Stimulated activated CD4-positive, alpha-beta T cell treated with anti-CD3 and anti-CD28 coated beads, Interleukin-15, amount 100 ng/mL, for 24 hours (primary cell): ENCODE measurements at places on chromosomes 11 and 22.

DNA sequence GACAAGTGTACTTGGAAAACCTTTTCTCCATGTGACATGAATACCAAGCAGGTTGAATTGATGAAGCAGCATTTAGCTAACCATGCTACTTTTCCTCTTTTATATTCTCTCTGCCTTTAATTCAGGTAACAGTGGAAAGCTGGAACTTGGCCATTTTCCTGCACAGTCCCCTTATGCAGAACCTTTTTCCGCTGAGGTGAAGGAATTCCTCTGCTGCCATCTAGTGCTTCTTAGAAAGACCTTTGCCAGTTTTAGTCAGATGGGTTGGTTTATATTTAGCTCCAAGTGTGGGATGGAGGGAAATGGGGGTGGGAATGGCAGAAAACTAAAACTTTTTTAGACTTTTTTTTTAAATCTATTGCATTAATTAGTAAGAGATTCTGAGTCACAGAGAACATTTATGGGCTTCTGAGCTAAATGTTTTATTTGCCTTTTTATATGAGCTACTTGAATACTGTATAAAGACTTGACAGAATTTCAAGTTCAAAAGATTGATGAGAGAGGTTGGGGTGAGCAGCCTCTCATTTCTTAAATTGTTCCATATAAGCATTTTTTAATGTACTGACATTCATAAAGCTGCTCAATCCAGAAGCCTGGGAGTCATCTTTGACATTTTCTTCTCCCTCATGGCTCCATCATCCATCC, 153.9 kb upstream of the ZC3H12C start:
- DNase-seq: no peak

- no peak for DNase-seq
These were observed 125.0 kb downstream of the NTM start for GRCh38 chr11:131495423-131495822.

GRCh38 chr22:17381192-17381913, 12.1 kb downstream of the CECR2 start:
- no peak for DNase-seq

- no peak for DNase-seq
These were observed 19.5 kb downstream of the CNTF start for GRCh38 chr11:58641803-58642581.

- no peak for DNase-seq
These were observed 349.5 kb downstream of the DLG2 start for GRCh38 chr11:85277693-85278092.

GRCh38 chr22:16804882-16805281, 20.3 kb downstream of the XKR3 start:
- no peak for DNase-seq

DNA sequence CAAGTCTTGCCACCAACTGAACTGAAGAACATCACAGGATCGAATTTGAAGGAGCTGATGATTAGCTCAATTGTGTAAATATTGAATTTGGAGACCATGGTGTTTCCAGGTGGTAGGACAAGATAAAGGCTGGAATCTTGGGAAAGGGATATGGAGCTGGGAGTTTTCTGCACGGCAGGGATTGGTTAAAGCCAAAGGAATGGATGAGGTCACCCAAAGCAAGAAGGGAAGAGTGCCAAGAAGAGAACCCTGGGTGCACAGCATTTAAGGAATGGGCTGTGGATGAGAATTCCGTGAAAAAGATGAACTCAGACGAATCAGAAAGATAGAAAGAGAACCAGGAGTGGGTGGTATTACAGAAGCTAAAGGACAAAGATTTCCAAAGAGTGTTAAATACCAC, 29.4 kb upstream of the RRAS2 start:
- no peak for DNase-seq

GRCh38 chr22:30649430-30650007, 13.9 kb downstream of the SLC35E4 start:
- DNase-seq: peak; percentile 94

DNA sequence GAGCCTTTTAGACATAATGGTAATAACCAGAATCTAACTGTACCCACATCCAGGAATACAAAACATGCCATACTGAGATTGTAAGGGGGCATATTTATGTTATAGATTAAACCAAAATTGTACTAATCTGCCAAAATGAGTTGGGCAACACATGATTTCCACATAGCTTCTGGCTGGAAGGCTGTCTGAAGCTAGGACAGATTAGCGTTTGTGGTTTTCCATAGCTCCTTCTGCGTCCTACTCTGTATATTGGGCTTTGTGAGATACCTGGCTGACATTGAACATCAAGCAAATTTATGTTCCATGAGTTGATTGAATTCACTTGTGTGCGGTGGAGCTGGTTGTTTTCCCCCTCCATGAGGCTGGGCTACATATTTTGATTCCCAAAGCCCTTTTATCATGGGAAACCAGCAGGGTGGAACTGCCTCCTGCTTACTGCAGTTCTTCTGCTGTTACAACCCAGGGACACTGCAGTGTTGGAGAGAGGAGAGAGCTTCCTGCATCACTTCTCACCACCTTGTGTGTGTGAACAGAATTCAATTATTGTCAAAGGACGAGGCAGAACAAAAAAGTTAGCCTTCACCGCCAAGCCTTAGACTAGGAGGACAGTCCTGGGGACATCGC, 114.9 kb downstream of the C11orf91 start:
- DNase-seq: no peak

GRCh38 chr22:27170491-27170890, 513.1 kb downstream of the MIAT start:
- no peak for DNase-seq

- no peak for DNase-seq
These were observed 5.7 kb downstream of the AMBRA1 start for GRCh38 chr11:46588131-46588530.

- no peak for DNase-seq
These were observed 37.3 kb upstream of the MYH9 start for GRCh38 chr22:36424901-36425579.

DNA sequence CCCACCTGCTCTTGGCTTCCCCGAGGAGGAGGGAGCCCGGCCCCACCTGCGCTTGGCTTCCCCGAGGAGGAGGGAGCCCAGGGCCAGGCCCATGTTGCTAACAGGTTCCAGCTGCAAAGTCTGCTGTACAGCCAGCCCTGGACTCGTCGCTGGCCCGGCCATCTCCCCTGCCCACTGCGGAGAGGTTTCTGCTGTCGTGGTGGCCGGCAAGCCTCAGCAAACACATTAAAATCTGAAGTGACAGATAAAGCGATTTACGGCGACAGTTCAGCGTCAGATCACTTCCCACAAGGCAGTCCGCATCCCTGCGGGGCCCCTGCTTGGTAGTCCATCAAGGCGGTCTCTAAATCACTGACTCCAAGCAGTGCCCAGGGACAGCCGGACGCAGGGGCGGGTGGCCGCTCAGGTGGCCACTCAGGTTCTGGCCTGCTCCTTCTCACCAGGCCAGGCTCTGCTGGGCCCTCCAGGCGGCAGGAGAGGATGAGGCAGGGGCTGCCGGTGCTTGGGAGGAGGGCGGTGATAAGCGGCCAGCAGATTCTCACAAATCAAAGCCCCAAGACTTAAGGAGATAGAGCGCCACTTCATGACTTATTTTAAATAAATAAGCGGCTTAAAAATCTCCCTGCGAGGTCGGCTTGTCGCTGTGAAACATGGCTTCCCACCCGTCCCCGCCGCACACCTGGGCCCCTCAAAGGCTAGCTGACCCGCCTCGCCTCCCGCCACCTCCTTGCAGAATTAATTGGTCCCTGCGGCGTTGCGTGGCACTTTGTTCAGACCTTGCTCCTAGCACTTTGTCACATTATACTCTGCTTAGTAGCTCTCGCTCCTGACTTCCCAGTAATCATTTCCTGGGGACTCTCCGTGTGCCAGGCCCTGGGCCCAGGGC, 21.1 kb downstream of the MACROD1 start:
- no peak for DNase-seq

- DNase-seq: no peak
These were observed 2.4 kb upstream of the PPFIBP2 start for GRCh38 chr11:7511401-7511800.

GRCh38 chr11:16191212-16191867, 165.0 kb downstream of the SOX6 start:
- no peak for DNase-seq

DNA sequence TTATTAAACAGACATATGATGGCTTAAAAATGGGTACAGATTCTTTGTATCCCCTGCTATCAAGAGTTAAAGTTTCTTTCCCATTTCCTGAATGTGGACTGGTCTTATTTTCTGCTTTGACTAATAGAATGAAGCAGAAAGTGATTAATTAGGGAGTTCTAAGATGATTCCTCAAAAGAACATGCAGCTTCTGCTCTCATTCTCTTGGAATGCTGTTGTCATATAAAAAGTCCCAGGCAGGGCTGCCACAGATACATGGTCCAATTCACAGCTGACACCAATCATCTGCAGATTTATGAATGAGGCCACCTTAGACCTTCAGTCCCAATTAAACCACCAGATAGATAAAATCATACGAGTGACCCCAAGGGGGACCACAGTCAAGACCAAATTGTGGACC, 844.5 kb upstream of the RAG2 start:
- no peak for DNase-seq

GRCh38 chr11:103806130-103806895, 230.1 kb upstream of the DDI1 start:
- no peak for DNase-seq

DNA sequence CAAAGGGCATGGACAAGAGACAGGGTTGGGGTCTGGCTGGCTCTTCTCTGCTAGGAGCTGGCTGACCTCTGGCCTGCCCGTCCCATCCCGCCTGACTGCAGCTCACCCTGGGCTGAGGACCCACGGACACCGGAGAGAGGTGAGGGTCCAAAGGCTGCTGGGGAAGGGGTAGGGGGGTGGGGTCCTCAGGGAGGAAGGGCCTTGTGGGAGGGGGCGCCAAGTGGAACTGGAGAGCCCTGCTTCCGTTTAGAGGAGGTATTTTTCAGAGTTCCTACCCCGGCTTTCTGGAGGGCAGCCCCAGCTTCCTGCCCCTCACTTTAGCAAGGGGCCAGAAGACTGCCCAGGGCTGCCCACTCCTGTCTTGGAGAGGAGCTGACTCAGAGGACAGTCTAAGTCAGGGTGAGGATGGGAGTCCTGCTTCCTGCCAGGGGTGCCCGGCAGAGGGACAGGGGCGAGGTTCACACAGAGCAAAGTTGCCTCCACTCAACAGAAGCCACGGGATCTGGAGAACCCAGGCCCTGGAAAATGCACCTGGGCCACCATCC, 7.1 kb downstream of the LARGE2 start:
- DNase-seq: no peak

- no peak for DNase-seq
These were observed 948.2 kb downstream of the NTM start for GRCh38 chr11:132318421-132319157.

DNA sequence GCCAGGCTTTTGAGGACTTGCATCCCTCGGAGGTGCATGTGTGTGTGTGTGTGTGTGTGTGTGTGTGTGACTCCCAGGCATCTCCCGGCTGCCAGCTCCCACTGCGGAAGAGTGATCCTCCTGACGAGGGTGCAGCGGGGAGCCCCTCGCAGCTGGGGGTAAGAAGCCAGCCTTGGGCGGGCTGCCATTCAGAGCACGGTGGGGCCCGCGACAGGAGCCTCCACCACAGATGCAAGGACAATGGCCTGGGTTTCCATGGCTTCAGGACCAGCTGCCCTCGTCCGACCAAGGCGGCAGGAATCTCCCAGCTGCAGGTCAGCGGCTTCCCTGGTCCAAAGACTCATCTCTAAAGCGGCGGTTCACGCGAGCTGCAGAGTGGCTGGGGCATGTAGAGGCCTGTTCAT, 908.5 kb downstream of the BRD1 start:
- DNase-seq: no peak

GRCh38 chr11:125176866-125177265, 12.3 kb downstream of the PKNOX2 start:
- no peak for DNase-seq

- DNase-seq: no peak
These were observed 68.2 kb downstream of the FBXO7 start for GRCh38 chr22:32542677-32543357.

GRCh38 chr11:57638005-57638781, 11.5 kb downstream of the YPEL4 start:
- peak; percentile 44 for DNase-seq

GRCh38 chr11:115670538-115671205, 166.5 kb upstream of the CADM1 start:
- no peak for DNase-seq

GRCh38 chr22:24146194-24146616, 35.1 kb upstream of the SUSD2 start:
- DNase-seq: peak; percentile 29

GRCh38 chr22:39308614-39309363, 10.6 kb downstream of the RPL3 start:
- DNase-seq: peak; percentile 24

GRCh38 chr22:38219632-38220031, 17.8 kb downstream of the MAFF start:
- no peak for DNase-seq

DNA sequence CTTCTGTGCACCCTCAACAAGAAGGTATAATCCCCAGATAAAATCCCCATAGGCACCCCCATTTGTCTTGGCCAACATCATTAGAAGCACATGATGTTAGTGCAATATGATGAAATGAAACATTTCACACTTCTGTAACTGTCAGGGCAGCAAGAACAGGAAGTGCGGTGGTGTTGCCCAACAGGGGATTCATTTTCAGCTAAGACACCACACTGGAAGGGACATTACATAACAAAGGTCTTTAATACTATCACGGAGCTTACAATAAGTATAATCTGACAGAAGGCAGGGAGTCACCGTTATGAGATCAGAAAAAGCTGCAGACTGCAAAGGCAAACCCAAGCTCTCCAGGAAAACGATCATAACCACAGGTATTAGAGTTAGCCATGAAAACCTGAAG, 2.0 kb downstream of the OR52W1 start:
- no peak for DNase-seq

DNA sequence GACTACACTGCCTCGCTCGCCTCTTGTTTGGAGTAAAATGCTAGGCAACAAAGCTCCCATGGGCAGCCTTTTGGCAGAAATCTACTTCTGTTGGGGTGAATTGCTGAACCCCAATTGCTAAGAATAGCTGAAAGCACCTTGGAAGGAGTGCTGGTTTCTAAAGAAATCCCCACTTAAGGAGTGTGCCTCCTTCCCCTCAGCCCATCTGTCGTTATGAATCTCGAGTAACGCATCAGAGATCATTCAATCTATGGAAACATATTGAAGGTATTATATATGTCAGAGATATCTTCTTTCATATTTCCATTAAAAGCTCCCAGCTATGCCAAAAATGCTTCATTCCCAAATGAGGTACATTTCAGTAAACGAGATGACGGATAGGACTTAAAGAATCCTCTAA, 229.6 kb upstream of the BLID start:
- no peak for DNase-seq

DNA sequence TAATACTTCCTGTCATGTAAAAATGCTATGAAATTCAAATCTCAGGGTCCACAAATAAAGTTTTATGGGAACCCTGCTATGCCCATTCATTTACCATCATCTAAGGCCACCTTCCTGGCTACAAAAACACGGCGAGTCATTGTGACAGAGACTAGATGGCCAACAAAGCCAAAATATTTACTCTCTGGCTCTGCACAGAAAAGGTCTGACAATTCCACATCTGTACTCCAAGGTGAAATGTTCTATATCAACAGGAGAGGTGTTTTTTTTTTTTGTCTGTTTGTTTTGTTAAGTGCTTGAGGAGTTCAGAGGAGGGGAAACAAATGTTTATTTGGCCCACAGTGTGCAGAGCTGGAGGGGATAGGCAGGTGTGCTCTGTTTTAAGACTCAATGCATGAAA, 18.6 kb upstream of the TMA7B start:
- DNase-seq: no peak

- DNase-seq: no peak
These were observed 30.1 kb upstream of the FIBIN start for GRCh38 chr11:26963764-26964163.

GRCh38 chr22:46696614-46697013, 41.4 kb downstream of the CERK start:
- DNase-seq: no peak

- no peak for DNase-seq
These were observed 33.7 kb upstream of the TH start for GRCh38 chr11:2205214-2205720.
